Stimulated activated CD8-positive, alpha-beta memory T cell treated with anti-CD3 and anti-CD28 coated beads, Interleukin-4, amount 100 ng/mL, for 1 hour (primary cell): ENCODE measurements at places on chromosomes 2 and 18.

DNA sequence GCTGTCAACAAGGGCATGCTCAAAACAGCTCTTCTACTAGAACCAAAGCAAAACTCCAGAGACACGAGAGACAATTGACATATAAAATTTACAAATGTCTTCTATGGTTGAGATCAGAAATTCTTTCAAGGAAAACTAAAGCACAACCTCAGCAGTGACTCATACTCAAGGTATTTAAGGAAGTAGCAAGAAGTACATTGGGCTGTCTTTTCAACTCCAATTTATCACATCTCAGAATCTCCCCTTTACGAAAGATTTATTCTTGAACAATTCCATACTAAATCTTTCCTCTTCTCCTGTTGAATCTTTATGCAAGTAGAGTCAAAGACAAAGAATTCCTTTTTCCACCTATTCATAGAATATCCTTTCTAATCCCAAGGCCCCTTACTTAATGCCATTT, 324.0 kb downstream of the IRS1 start:
- no peak for DNase-seq

DNA sequence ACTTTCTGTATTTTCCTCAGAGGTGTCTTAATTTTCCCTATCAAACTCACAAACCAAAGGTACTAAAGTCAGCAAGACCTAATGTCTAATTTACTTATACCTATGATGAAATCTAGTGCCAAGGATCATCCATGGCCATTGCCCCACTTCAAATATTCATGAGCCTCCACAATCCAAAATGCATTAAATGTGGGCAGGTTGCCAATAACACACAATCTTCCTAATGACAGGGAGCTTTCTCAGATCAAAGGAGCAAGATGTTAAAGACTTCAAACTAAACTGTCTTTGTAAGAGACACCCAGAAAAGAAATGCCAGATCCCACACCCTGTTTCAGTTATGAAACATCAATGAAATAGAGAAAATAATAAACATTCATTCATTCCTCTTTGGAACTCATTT, 143.2 kb downstream of the TMEFF2 start:
- DNase-seq, result no peak

DNA sequence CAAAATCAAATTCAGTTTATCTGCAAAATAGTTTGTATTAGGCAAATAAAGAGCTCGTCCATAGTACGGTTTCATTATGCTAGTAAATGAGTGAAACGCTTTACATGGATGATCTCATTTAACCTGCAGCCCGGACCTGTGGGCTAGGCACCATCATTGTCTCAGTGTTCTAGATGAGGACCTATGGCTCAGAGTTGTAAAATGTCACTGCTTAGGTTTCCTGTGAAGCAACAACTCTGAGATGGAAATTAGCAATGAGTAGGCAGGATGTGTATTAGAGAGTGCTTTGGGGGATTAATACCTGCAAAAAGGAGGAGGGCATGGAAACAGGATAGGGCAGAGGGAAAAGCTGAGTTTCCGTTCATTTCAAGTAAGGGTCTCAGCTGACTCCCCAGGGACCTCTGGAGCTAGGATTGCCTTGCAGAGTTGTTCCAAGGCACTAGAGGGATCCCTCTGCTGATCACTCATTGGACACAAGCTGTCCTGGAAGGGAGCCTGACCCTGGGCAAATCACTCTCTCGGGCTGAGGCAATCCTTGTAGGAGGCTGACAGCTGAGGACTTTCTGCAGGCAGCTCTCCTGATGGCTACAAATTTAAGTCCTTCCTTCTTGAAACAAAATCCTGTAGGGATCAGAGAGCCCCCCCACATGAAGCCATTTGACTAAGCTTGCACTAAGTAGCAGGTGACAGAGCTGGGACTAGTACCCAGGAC, 58.8 kb upstream of the SIX2 start:
- no peak for DNase-seq

DNA sequence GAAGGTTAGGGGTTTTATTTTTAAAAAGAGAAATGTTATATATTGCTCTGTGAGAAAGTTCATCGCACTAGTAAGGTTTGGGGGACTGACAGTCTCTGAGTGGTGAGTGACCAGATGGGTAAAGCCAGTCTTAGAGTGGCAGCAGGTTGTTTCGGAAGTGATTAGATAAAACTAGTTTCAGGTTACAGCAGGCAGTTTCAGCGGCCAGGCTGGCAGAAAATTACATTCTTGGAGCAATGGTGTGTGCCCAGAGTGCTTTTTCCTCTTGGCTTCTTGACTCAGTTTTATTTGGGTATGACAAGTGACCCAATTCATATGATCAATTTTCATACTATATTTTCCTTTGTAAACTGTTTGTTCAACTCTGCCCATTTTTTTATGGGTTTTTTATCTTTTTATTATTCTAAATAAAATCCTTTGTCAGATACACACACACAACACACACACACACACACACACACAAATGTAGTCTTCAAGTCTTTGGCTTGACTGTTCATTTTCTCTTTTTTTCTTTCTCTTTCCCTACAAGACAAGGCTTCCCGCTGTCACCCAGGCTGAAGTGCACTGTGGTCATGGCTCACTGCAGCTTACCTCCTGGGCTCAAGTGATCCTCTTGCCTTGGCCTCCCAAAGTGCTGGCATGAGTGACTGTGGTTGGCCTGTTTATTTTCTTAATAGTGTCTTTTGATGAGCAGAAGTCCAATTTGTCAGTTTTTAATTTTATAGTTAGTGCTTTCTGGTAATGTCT, 30.9 kb downstream of the RALBP1 start:
- DNase-seq, result no peak
